ENCODE measurements at places on chromosomes 12 and 14.

GRCh38 chr14:101588990-101589389 lies 27.7 kb downstream of the DIO3 start:
- DNase-seq = peak; percentile 43

- no peak for DNase-seq
These were observed 28.7 kb upstream of the FOS start for GRCh38 chr14:75249958-75250336.

DNA sequence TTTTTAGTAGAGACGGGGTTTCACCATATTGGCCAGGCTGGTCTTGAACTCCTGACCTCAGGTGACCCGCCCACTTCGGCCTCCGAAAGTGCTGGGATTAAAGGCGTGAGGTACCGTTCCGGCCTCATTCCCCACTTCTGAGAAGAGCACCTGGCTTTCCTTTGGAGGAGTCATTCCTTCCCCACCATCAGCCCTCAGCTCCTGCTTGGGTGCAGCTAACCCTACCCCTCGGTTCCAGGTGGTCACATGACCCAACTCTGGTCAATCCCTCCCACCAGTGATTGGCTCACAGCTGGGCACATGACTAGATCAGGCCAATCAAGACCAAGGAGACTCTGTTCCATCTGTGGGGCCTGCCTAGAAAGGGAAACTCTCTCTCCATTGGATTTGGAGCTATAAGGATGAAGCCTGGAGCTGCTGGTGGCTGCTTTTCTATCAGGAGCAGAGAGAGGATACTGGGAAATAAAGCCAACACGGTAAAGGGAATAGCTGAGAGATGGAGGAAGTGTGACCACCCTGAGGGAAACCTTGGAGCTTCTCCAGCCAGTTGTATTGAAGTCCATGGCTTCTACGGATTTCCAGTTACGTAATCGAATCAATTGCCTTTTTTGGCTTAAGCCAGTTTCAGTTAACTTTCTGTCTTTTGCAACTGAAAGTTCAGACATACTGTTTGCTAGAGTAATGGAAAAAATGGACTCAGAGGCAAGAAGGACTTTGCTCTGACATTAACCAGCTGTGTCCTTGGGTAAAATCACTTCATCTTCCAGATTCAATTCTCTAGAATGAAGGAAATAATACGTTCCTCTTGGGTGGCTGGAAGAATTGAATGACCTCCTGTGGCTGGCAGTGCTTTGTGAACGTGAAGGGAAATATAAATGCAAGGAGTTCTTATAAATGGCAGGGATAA lies 19.7 kb upstream of the IFT81 start:
- no peak for DNase-seq

DNA sequence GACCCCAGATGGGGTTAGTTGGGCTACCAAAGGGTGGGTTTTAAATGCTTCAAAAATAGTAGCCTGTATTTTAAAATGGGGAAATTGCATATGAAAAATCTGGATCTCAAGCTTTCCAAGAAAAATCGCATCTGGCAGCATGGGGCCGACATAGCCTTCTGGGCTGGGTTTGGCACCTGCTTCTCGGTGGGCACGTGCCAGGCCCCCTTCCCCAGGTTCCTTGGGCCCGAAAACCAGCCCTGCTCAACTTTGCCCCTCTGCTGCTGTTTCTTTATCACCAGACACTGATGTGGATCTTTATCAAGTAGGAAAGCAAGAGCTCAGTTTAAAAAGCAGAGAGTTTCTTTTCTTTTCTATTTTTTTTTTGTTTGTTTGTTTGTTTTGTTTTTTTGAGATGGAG lies 95.1 kb downstream of the DICER1 start:
- no peak for DNase-seq

GRCh38 chr12:34340534-34341361 lies 318.5 kb downstream of the ALG10 start:
- no peak for DNase-seq

DNA sequence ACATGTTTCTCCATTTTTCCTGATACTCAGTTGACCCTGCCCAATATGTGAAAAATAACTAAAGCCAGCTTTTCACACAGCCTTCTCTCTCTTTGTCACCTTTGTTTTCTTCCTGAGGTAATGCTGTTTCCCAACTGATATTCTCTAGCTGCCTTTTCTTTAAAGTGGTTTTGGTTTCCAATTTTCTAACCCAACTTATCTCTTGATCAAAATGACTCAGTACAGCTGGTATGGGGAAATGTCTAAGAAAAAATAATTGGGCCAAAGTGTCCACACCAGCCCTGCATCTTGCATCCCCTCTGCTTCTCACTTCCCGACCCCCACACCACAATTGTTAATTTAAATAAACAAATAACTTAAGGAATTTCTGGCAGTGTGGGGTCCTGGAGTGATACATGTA lies 193.8 kb downstream of the SYT1 start:
- no peak for DNase-seq

- no peak for DNase-seq
These were observed 35.6 kb downstream of the DGLUCY start for GRCh38 chr14:91149462-91149861.

- no peak for DNase-seq
These were observed 49.2 kb upstream of the CNOT2 start for GRCh38 chr12:70194076-70194475.

DNA sequence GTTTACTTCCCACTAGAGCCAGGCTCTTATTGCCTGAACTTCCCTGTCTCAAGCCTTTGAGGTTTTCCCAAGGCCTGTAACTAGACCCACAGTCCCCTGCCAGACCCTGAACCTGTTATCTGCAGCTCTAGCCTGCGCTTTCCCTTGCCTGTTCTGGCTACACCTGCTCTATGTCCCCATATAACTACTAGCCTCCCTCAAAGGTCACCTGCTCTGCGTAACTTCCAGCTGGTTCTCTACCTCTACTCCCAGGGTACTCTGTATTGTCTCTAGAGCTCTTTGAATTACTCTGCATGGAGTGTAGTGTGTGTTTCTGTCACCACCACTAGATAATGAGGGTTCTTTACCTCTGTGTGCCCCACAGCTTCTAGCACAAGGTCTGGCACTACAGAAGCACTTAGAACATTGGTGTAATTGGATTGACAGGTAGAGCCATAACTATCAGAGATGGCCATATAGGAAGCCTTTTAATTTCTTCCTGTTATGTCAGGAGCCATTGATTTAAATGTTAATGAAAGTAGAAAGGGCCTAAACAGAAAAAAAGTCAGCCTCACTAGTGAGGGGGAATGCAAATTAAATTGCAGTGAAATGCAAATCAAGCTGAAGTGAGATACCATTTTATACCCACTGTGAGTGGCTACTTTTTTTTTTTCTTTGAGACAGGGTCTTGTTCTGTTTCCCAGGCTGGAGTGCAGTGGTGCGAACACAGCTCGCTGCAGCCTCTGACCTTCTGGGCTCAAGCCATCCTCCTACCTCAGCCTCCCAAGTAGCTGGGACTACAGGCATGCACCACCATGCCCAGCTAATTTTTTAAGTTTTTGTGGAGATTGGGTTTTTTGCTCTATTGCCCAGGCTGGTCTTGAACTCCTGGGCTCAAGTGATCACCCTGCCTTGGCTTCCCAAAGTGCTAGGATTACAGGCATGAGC lies 47.8 kb downstream of the EID3 start:
- peak; percentile 24 for DNase-seq

DNA sequence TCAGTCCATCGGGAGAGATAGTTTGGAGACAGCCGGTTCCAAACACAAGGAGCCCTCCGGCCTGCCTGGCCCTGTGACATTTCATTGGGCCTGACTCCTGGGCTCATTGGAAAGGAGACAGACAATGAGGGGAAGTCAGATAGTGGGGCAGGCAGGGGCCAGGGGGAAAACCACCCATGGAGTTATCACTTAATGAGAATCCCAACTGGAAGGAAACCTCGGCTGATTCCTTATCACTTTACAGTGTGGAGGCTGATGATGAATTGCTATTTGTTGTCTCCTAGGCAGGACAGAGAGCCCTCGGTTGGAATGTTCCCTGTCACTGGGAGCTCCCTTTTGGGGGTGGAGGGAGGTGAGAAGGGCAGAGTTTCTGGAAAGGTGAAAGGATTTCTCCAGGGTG lies 44.4 kb downstream of the TBX5 start:
- no peak for DNase-seq

GRCh38 chr14:72341686-72342085 lies 409.5 kb downstream of the RGS6 start:
- DNase-seq = no peak

DNA sequence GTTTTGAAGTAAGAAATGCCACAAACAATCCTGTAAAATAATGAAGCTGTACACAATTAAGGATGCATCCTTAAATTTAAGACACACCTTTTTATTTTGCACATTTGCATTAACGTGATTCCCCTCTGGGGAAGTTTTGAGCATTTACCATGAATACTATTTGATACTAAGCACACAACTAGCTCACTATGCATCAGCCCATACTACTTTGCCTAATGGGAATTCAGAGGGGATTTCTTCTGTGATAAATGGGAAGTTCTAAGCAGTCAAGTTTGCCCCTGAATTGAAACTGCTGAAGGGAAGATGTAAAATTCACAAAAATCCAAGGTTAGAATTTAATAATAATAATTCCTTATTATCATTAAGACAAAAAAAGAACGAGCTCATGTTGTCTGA lies 27.4 kb downstream of the SINHCAF start:
- no peak for DNase-seq

GRCh38 chr12:72560003-72560769 lies 288.0 kb downstream of the TRHDE start:
- no peak for DNase-seq

- no peak for DNase-seq
These were observed 12.2 kb downstream of the SMOC1 start for GRCh38 chr14:69891422-69891821.

- DNase-seq = no peak
These were observed 433.2 kb downstream of the PDZRN4 start for GRCh38 chr12:41621291-41621690.

DNA sequence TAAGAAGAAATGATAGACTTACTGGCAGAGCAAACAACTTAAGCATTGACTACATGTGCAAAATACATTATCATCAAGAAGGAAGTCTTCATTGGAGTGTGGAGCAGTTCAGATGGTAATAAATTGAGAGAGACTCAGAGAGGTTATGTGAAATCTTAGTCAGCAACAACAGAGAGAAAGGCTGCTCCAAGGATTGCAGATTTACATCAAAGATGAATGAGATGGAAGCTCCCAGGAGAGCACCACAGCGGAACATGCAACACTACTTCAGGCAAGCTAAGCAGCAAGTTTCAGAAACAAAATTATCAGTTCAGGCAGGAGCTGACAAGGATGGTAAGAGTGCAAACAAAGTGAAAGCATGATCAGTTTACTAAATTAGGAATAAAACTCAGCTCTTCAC lies 882.3 kb downstream of the LRFN5 start:
- no peak for DNase-seq

DNA sequence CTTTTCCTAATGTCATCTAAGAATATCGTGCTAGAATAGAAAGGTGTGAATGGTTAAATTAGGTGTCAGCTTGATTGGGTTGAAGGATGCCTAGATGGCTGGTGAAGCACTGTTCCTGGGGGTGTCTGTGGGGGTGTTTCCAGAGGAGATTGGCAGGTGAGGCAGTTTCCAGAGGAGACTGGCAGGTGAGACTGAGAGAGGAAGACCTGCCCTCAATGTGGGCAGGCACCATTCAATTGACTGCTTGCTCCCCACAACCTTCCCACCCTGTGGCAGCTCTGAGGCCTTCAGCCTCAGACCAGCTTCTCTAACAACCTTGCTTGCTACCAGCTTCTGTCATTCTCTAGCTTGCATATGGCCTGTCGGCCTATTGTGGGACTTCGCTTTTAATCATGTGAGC lies 9.2 kb downstream of the RNASE9 start:
- DNase-seq = no peak

DNA sequence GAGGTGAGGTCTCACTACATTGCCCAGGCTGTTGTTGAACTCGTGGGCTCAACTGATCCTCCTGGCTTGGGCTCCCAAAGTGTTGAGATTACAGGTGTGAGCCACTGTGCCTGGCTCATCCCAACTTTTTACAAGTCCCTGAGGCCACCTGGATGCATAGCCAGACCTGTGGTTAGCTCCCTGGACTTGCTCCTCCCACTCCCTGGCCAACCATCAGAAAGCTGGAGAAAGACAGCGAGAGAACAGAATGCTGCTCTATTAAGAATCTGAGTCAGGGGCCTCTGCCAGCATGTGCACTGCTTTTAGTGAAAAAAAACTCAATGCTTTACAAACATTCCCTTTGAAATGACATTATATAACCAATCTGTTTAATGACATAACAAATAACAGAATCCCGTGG lies 78.2 kb downstream of the RBM19 start:
- DNase-seq = no peak

DNA sequence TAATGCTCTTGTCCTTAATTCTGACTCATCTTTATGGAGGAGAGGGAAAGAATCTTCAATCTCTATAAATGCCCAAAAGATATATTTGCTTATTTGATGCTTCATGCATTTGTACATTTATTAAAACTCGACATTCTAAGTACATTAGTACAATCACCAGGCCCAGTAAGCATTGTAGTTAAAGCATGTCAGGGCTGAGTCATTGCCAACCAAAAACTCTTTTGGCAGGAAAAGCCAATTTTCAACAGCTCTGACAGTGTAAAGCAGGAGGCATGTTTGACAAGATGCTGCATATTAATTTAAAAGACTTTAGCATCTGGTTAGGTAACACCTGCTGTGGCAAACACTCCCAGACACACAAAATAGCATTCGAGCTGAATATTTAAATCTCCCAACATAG lies 290.9 kb downstream of the PPFIA2 start:
- no peak for DNase-seq

DNA sequence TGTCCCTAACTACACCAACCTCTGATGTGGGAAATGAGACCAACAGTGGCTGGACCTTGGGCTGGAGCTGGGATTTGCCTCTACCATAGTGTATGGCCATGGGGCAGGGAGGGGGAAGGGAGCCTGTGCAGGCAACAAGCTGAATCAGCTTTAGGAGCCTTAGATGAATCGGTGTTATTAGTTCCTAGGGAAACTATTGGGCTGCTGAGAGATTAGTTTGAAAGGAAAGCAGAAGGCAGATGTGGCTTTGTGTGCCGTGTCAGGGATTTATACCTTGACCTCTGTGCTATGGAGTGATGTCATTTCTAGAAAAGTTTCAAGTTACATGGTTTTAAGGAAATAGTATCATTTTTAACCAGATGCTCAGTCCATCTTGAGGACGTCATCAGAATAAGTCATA lies 19.5 kb upstream of the GAS2L3 start:
- DNase-seq = no peak

DNA sequence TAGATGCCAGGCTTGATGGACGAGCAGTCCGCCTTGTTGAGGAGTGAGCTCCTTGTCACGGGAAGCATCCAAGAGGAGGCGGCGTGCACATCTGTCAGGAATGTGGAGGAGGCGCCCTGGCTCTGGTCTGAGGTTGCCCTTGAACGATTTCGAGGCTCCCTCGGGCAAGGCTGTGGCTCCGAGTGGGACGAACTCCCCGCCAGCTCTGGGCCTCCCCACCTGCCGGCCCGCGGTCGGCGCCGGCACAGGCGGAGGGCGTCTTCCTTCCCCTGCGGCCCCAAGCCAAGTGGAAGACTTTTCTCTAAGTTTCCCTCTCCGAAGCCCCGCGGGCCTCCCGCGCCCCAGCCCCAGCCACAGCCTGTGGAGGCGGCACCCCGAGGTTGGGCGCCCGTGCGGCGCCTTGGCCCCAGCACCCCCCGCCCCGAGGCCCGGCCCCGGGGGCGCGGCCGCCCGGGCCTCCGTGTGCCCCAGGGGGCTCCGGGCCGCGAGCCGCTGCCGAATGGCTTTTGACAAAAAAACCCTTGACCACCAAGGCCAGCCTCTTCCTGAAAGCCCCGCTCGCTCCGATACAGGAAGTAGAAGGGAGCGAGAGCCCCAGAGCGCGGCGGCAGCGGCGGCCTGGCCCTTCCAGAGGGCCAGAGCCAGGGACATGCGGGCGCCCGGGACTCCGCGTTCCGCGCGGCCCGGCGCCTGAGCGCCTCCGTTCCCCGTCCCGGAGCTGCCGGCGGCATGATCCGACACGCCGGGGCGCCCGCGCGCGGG lies at the start of gene RIN3:
Gene RIN3 (plus strand): TSS at position 578 of the 762 bp plus-strand sequence. CDS start 152 bp downstream, at position 730.
- peak; percentile 73 for DNase-seq

Data from ecto neural progenitor cell (in vitro differentiated cells).